ENCODE measurements at places on chromosomes 2 and 18. TPM values are rescaled to one million over a fixed set of nuclear protein-coding genes. Genes with fewer than 3 reads are reported as not detected.

CSRNP3 gene
- 0.05 TPM for polyA plus RNA-seq

- DNase-seq, result peak; percentile 0
Observed at GRCh38 chr18:55452123-55452611, 135.8 kb downstream of the TCF4 start.

GRCh38 chr2:48126162-48126561 is 219.9 kb upstream of the FBXO11 start:
- no peak for DNase-seq

DNA sequence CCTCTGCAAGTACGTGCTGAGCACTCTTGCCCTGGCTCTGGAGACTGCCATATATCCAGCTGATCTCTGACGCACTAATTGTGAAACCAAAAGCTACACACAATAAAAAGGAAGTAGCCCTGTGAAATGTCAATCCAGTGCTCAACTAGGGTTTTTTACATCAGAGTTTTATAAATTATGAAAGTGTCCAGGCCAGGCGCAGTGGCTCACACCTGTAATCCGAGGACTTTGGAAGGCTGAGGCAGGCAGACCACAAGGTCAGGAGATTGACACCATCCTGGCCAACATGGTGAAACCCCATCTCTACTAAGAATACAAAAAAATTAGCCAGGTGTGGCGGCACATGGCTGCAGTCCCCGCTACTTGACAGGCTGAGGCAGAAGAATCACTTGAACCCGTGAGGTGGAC is 24.5 kb upstream of the PEX13 start:
- DNase-seq, result no peak

- DNase-seq, result no peak
Observed at GRCh38 chr2:60354713-60355112, 198.7 kb downstream of the BCL11A start.

- no peak for DNase-seq
Observed at GRCh38 chr2:38438133-38438882, 61.2 kb upstream of the ATL2 start.

- DNase-seq, result no peak
Observed at GRCh38 chr2:150357770-150358467, 129.5 kb downstream of the RND3 start.

DNA sequence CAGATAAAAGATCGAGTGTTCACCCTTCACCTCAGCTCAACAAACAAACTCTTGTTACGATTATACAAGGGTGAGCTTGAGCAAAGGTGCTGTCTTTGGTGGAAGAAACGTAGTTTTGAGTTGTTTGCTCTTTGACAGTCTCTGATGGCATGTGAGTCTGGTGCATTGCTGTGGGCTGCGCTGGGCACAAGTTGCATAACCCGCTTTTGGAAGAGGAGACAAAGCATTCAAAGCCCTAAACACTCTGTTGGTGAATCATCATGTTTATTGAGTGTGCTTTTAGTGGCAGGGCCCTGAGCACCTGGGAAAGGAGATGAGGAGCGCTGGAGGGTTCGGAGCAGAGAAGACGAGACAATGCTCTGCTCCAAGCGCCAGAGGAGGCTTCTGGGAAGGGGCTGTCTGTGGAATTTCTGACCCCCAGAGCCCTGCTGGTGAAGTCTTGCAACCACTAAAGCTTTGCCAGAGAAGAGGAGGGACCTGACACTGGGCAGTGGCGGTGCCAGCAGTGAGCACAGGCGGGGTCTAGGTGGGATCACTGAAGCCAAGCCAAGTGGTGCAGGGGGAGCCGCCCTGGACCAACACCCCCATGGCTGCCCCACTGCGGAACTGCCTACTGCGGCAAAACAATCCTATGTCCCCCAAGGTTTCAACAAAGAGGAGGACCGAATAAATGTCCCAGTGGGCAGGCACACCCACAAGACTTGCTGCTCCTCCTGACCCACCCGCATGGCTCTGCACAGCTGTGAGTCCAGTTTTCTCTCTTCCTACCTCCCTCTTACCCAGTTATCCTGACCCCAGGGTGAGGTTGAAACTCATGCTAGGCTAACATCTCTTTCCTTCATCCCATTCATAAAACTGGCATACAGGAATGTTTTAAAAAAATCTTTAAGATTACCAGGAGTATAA is 64.0 kb downstream of the TNFRSF11A start:
- DNase-seq, result peak; percentile 51

- no peak for DNase-seq
Observed at GRCh38 chr2:211837206-211837605, 701.4 kb downstream of the ERBB4 start.

C1GALT1C1L gene
- 2.1 TPM for polyA plus RNA-seq

GRCh38 chr2:68423966-68424650 is 43.0 kb downstream of the FBXO48 start:
- no peak for DNase-seq

REG3A gene
- not detected for polyA plus RNA-seq

ACTG2 gene
- 0.26 TPM for polyA plus RNA-seq

TMEM178A gene
- 0.15 TPM for polyA plus RNA-seq
